Activated CD8-positive, alpha-beta memory T cell treated with anti-CD3 and anti-CD28 coated beads for 1 hour (primary cell): ENCODE measurements at places on chromosomes 11 and 22.

GRCh38 chr22:43476341-43476740 lies 64.5 kb downstream of the MPPED1 start:
- no peak for DNase-seq

DNA sequence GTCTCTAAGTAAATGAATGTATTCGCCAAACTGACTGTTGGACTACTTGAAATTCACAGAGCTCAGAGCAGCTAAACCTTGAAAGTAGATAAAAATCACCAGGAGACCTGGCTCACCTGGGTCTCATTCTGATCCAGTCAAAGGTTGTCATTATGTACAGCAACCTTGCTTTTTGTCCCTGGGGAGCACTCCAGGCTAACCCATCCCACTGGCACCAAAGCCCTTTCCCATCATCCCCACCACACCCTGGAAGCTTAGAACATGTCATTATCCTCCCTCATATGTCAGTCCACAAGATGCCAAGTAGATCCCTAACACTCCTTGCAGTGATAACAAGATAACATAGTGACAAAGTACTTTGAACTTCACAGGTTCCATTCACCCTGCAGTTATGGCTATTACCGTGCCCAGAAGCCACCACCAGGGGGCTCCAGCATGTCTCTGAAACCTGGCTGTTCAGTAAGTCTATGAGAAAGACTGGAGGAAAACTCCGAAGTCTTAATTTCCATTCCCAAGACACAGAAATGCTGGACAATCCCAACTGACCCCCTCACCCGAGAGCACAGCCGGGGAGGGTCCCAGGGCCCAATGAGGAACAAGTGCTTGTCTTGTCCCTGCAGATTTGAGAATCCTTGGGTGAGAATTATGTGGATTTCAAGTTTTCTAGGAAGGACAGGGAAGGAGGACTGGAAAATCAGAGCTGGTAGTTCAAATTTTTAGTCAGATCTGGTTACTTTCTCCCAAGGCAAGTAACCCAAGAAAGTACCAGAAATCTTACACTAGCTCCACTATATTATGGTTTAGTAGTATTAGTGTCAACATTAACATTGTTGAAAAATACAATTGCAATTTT lies 43.0 kb upstream of the USP47 start:
- peak; percentile 56 for DNase-seq

GRCh38 chr22:33803371-33804282 lies 116.6 kb downstream of the LARGE1 start:
- DNase-seq = no peak

DNA sequence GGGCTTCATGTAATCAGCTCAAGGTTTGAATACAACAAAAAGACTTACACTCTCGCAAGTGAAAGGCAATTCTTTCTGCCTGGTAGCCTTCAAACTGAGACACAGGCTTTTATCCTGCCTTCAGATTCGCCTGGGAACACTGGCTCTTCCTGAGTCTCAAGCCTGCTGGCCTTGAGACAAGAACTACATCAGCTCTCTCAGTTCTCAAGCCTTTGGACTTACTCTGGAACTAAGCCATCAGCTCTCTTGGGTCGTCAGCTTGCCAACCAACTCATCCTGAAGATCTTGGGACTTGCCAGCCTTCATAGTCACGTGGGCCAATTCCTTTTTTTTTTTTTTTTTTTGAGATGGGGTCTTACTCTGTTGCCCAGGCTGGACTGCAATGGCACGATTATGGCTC lies 35.7 kb upstream of the LRRC10B start:
- DNase-seq = no peak

- DNase-seq = no peak
Measured at GRCh38 chr22:20399866-20400605, 6.1 kb downstream of the ZNF74 start.

GRCh38 chr22:19497245-19497644 lies 17.5 kb downstream of the CDC45 start:
- DNase-seq = no peak

- DNase-seq = no peak
Measured at GRCh38 chr22:41827671-41828070, 5.2 kb upstream of the SREBF2 start.

- no peak for DNase-seq
Measured at GRCh38 chr11:44096360-44097185, 1.1 kb downstream of the EXT2 start.

DNA sequence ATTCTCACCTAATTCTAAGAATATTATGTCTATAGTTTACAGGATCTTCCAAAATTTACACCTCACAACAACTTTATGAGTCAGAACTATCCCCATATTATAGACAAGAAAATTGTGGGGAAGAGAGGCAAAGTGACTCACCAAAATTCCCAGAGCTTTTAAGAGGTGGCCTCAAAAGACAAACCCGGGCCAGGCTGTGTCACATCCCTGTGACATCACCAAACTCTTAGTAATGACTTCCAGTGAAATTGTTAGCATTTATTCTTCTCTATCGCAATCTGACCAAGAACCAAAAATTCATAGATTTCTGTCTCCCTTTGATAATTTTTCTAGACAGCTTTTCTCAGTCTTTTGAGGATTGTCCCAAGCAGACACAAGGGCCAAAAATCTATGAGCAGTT lies 134.3 kb downstream of the SNX19 start:
- no peak for DNase-seq

- DNase-seq = no peak
Measured at GRCh38 chr22:46721501-46722085, 16.5 kb downstream of the CERK start.

DNA sequence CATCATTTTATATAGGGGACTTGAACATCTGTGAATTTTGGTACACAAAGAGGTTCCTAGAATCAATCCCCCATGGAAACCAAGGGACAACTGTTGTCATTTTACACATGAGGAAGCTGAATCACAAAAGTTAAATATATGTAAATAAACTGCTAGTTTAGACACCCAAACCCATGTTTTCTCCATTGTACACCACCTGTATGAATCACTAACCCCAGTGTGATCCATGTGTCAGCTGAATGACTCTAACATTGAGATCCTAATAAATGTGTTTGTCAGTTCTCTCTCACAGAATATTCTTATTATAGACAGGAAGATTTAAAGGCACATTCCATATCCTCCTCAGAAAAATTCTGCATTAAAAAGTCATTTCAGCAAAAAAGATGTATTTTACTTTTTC lies 83.3 kb downstream of the ATG16L2 start:
- DNase-seq = no peak

- DNase-seq = no peak
Measured at GRCh38 chr11:95680169-95680929, 109.2 kb downstream of the FAM76B start.
